GM23248 (cell line): ENCODE measurements at places on chromosomes 11 and 22. TPM values are rescaled to one million over a fixed set of nuclear protein-coding genes. Genes with fewer than 3 reads are reported as not detected.

Gene MFNG
- polyA plus RNA-seq: 0.32 TPM in 1 of 2 replicates, not detected in the other

DNA sequence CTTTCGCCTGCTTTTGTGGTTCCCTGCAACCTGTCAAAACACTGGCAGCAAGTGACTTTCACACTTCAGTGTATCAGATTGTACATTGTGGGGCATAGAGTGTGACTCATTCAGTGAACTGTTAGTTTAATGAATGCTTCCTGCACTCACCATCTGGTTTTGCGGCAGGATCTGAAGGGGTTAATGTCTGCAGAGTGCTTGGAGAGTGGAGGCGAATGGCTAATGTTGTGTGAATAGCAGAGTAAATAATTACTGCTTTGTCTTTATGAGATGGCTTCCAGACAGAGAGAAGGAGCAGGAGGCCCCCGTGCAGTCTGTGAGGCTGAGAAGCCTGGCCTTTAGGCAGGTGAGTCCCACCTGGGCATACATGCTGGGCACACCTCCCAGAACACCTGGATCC is 454.3 kb upstream of the KIRREL3 start:
- no peak for DNase-seq

- no peak for DNase-seq
These were observed 100.7 kb upstream of the SEZ6L start for GRCh38 chr22:26068571-26068970.

Gene FLRT1
- 0.09 TPM in 1 of 2 replicates, not detected in the other for polyA plus RNA-seq

DNA sequence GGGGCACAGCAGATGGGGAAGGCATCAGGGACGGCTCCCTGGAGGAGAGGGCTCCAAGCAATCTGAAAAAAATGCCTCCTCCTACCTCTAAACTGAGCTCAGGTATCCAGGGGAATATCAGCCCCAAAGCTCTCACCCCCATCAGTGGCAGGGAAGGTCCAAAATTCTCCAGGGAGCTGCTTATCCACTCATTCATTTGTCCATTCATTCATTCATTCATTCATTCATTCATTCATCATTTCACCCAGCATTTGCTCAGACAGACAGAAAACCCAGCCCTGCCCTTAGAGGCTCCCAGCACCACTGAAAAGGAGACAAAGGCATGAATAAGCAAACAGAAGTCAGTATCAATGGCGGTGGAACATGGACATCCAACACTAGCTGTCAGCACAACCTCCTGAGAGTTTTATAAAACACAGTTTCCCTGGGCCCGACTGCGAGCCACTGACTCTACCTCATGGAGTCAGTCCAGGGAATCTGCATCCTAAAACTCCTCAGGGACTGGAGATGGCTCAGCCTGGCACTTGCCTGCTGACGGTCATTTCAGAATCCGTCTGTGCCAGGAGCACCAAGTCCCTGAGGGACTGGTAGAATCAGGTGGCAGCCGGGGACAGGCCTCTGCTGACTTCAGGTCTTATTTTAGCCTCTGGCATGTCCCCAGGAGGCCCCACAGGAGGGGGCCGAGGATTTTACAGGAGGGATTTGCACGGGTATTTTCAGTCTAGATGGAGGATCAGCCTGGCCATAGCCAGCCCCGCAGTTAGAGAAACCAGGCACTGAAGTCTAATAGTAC is 164.6 kb downstream of the MN1 start:
- no peak for DNase-seq

DNA sequence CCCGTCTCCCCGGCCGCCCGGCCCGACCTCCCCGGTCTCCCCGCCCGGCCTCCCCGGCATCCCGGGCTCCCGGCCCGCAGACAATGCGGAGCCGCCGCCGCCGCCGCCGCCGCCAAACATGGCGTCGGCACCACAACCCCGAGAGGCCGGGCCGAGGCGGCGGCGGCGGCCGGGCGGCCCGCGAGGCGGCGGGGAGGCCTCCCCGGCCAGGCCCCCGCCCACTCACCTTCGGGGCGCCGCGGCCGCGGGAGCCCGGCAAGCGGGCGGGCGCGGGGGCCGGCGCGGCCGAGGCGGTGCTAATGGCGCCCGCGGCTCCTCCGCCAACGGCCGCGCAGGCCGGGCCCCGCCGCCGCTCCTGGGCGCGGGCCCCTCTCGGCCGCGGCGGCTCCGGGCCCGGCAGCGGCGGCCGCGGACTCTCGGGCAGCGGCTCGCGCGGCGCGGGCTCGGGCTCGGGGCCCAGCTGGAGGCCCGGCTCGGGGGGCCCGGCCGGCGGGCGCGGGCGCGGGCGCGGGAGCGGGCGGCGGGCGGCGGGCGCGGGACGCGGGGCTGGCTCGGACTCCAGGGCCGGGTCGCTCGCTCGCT is 311 bp downstream of the BRD1 start:
- peak; percentile 69 for DNase-seq

- DNase-seq: no peak
These were observed 110.6 kb downstream of the NECTIN1 start for GRCh38 chr11:119618208-119618909.

DNA sequence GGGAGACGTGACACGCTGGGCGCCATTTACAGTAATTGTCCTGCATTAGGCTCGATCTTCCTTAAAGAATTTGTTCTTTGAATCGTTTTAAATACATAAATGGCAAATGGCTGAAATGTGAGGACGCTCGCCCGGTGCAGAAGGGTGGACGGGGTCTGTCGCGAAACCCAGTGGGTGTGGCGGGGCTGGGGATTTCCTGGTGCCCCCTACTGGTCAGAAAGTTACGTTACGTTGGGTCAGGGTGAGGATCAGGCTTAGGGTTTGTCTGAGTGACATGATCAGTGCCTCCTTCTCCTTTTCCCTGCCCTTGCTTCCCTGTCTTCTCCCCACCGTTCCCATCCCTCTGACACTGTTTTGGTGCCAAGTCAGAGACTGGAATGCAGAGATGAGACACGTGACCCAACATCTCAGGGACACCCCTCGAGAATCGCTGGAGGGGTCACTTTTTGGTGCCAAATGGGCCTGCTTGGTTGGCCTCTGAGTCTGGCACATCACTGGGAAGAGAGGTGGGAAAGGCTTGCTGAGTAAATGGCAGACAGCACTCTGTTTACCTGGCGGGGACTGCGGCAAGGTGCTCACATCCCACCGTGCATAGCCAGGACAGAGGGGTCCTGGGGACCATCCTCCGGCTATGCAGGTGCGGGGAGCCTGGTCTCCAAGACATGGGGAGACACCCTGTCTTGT is 1107.6 kb downstream of the BRD1 start:
- DNase-seq: no peak

Gene MS4A5
- not detected in 2 replicates for polyA plus RNA-seq

GRCh38 chr11:25441421-25441820 is 890.5 kb upstream of the ANO3 start:
- no peak for DNase-seq

- no peak for DNase-seq
These were observed 359.5 kb downstream of the SHANK2 start for GRCh38 chr11:70892889-70893288.

- no peak for DNase-seq
These were observed 98.6 kb downstream of the SEZ6L start for GRCh38 chr22:26267856-26268255.

DNA sequence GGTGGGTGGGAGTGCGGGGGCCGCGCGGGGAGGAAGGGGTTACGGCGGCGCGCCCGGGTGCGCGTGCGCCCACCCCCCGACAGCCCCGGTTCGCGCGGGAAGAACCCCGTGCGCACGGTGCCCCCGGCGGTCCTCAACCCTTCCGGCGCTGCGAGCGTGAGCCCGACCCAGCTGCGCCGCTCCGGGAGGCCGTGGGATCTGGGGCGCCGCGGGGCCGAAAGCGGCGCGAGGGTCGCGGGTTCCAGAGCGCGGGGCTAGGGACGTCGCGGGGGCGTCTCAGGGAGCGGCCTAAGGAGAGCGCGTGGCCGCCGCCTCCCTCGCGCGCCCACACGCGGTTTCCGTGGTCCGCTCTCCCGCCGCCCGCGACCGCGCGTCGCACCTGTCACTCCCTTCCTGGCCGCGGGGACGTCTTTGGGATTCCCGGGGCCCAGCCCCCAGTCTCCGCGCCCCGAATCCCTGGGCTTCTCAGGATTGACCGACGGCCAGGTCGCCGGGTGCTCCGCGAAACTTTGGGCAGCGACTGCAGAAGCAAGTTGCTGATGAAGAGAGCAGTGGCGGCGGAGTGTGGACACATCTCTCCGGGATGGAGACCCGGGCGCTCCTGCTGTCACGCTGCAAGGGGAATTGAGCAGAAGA is 582 bp downstream of the SREBF2 start:
- DNase-seq: peak; percentile 65

DNA sequence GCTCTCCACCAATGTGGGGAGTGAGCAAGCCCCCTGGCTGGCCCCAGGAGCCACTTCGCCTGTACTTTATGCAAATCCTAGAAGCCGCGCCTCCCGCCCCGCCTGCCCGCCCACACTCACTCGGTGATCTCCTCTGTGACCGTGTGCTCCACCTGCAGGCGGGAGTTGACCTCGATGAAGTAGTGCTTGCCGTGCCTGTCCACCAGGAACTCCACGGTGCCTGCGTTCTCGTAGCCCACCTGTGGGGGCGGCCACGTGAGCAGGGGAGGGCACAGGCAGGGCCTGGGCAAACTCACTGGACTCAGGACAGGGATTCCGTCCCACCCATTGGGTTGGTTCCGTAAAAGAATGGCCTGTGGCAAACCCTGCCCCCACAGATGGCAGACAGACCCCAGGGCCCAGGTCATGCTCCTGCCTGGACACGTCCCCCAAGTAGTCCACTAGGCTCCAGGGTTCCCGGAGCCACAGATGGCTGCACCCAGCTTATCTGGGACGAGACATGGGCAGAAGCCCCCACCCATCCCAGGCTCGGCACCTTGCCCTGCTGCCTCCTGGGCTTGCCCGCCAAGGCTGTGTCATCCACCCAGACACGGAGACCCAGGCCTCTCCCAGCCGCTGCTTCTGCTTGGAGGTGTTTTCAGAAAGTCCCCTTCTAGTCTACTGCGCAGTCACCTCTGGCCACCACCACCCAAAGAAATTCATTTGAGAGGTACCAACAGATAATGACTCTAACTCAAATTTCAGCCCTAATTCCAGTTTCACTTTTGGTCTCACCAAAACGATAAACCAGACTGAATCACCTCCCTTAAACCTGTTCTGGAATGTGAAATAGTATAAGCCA is 12.1 kb downstream of the LRFN4 start:
- no peak for DNase-seq

- no peak for DNase-seq
These were observed 62.8 kb downstream of the PPFIA1 start for GRCh38 chr11:70333261-70333660.

DNA sequence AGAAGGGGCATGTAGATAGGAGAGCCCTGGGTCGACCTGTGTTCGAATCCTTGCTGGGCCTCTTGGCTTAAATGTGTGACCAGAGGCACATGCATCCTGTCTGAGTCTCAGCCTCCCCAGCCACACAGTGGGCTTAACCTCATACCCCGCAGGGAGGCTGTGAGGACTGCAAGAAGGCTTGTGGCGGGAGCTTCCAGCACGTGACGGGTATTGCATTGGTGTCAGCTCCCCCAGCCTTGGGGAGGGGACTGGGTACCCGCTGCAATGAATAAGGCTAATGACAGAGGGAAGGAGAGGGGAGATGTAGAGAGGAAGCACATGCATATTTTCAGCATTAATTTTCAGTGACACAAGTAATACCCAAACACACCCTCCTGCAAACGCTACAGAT is 8.1 kb downstream of the RASD2 start:
- no peak for DNase-seq

Gene TMPRSS4
- polyA plus RNA-seq: not detected in 2 replicates

DNA sequence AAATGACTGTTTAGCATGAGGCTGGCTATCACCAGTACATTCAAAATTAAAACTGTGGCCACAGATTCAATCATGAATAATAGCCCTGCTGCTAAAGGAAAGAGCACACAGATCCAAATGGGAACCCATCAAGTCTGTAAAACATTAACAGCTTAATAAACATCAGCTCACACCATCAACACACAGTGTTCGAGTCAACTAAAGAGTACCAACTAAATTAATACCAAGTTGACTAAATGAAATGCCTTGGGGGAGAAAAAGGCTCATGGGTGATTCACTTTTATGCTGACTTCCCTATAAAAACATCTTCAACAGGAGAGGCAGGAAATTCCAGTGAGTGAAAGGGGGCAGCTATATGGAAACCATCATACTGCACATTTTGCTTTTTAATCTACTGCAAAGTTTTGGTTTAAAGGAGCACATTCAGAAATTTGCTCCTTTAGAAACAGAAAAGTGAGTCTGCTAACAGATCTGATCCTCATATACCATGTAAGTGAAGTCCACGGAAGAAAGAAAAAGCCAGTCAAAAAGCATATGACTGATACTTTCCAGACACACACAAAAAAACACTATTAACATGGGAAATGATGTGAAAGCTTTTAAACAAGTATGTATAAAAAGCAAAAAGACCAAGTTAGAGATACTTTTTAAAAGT is 16.3 kb downstream of the LGR4 start:
- DNase-seq: peak; percentile 80

- no peak for DNase-seq
These were observed at the start of gene CASP5 for GRCh38 chr11:105023003-105023402. CASP5 (minus strand) TSS chr11:105023168; CDS start chr11:105023136, 32 bp downstream.
